ENCODE measurements at places on chromosomes 2 and 18.

DNA sequence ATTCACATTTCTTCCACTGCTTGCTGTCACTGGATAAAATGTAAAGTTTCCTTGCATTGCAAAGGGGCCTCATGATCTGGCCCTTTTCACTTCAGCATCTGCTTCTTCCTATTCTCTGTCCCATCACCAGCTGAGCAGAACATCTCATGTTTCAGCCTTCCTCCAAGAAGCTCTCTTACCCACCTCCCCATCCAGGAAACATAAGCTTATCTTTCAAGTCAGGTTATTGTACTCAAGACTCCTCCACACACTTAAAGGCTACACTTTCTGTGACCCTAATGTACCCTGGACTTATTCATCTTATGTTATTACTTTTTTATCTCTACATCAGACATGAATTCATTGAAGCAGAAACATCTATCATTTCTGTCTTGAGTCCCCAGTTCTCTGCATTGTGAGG, 230.5 kb downstream of the PMAIP1 start:
- DNase-seq, result no peak

- DNase-seq, result no peak
These were observed 92.8 kb downstream of the RTN4 start for GRCh38 chr2:54957321-54957999.

DNA sequence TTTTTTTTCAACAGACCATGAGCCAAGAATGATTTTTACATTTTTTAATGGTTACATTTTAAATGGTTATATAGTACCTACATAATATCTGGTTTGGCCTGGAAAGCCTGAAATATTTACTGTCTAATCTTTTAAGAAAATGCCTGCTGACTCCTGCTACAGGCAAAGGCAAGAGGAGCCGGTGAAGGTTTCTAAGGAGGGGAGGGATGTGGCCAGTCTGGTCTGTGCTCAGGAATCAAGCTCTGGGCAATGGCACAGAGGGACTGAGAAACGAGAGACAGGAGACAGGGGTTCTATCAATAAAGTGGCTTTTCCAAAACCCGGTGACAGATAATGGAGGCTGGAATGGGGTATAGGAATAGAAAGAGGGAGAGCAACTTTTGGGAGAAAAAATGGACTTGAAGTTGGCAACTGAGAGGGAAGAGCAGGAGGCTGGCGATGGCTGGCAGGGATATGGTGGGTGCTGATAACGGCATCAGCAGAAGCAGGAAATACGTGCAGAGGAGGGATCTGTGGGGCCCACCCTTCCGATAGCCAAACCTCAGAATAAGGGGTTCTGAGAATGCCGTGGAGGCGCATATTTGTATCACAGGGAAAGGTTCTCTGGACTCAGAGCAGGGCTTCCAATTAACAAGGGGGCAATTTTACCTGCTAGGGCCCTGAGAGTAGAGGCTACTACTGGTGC, 64.0 kb upstream of the DNMT3A start:
- no peak for DNase-seq

- no peak for DNase-seq
These were observed 281.0 kb upstream of the SOX11 start for GRCh38 chr2:5410991-5411700.

DNA sequence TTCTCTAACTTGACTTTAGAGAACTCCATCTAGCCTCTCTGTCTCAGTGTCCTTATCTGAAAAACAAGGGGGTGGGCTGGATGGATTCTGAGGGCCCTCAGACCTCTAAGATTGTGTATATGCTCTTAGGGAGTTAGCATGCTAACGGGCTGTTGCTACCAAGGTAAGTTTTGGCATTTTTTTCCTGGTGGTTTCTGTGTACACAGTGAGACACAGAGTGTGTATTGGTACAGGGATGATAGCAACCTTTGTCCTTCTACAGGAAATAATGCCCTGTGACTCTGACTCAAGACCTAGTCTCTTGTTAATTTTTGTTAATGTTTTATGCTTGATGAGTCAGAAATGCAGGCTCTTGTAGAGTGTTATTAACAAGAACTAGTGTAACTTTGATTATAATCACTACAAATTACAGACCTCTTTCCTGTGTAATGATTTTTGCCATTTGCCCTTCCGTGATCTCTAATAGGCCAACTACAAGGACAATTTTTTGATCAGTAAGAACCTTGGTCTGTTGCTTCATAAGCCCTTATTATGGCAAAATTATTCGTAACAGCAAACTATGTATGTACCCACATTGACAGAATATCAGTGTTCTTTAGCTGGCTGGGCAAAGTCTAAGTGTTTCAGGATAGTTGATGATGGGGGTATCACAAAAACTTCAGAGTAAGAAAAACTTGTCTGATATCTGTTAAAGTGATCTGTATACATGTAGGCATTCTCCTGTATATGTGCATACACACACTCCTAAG, 89.7 kb downstream of the SPTBN1 start:
- DNase-seq, result peak; percentile 31

GRCh38 chr2:198710562-198710961, 747.2 kb downstream of the SATB2 start:
- no peak for DNase-seq

Data from SJSA1 (cell line).